ENCODE measurements at places on chromosomes 13 and 19. TPM values are rescaled to one million over a fixed set of nuclear protein-coding genes. Genes with fewer than 3 reads are reported as not detected.

DNA sequence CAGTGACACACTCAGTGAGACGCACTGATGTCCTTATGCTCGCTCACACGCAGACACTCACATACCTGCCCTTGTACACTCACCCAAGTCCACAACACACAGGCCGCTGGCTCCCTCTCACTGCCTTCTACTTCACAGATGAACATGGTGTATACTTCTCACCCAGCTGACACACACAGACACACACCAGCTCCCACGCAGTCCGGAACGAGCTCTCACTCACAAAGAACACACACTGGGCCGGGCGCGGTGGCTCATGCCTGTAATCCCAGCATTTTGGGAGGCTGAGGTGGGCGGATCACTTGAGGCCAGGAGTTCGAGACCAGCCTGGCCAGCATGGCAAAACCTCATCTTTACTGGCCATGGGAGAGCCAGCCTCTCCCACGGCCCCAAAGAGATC, 31.6 kb downstream of the CCL25 start:
- no peak for DNase-seq

- no peak for DNase-seq
These were observed 16.2 kb downstream of the ZNF71 start for GRCh38 chr19:56611288-56611687.

GRCh38 chr13:40215747-40216146, 450.7 kb downstream of the FOXO1 start:
- DNase-seq = no peak

- no peak for DNase-seq
These were observed 2.1 kb upstream of the HMG20B start for GRCh38 chr19:3570606-3571011.

DNA sequence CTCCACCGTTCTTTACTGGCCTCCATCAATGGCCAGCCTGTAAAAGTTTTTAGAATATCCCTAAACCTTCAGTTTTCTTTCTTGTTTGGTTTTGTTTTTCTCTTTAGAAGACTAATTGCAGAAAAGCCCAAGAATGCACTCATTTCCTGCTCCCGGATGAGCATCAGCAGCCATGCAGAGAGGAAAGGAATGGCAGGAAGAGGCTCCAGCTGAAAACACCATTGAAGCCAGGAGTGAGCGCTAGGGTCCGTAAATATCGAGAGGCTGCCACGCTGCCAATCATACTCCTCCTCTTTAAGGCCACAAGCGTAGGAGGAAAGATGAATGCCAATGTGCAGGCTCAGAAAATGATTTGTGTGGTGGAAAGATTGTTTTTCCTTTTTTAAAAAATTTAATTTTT, 57.4 kb upstream of the UBE2L5 start:
- DNase-seq = no peak

- DNase-seq = no peak
These were observed 37.8 kb downstream of the BRD4 start for GRCh38 chr19:15294561-15294990.

- no peak for DNase-seq
These were observed 763.1 kb upstream of the SLITRK1 start for GRCh38 chr13:84645196-84646012.

DNA sequence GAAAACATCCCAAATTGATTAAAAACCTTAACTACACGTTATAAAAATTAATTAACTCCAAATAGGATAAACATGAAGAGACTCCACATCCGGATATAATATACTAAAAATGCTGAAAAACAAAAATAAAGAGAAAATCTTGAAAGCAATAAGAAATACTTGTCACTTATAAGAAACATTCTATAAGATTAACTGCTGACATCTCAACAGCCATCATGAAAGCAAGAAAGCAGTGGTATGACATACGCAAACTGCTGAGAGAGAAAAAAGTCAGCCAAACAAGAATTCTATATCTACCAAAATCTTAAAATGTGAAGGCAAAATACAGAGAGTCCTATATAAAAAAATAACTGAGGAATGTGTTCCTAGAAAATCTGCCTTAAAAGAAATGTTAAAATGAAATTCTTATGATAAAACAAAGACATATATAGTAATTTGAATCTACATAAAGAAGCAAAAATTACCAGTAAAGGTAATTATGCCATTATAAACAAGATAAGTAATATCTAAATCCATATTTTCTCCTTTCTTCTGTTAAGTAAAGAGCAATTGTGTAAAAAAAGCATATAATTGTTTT, 1851.1 kb downstream of the PCDH9 start:
- no peak for DNase-seq

DNA sequence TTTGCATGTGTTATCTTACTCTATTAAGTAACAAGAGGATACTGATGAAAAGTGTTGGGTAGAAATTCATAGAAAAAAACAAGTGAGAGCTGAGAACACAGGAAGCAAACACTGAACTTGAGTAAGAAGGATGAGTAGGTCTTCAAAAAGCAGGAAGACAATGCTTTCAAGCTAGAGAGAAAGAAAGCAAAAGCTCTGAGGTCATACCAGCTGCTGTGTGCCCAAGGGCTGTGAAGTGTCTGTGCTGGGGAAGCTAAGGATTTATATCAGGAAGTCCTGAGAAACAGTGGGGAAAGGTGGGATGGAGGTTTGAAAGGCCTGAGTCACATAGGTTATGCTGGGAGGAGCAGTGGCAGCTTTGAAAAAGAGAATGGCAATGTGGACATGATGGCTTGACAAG, 145.5 kb upstream of the MAB21L1 start:
- no peak for DNase-seq

- DNase-seq = no peak
These were observed 105.7 kb upstream of the RAP2A start for GRCh38 chr13:97328222-97328790.

DNA sequence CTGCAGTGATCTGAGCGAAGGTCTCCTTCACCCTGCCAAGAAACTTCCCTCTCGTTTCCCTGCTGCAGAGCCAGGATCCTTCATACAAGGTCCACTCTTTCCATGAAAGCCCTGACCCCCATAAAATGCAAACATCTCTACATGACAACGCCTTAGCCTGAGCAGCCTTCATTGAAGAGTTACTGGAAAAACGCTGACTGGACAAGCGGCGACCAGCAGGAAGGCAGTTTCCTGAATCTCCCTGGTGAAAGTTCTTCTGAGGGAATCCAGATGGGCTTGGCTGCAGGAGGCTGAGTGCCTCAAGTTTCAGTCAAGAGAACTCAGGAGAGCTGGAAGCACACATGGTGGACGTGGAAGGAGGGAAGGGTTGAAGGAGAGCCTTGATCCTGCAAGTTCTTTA, 17.7 kb downstream of the GSX1 start:
- DNase-seq = no peak

SPTBN4 gene
- 1.2 TPM for total RNA-seq

MISP3 gene
- total RNA-seq = 0.43 TPM

TGFBR3L gene
- total RNA-seq = 2.4 TPM

CPB2 gene
- 0.23 TPM for total RNA-seq

PARP4 gene
- 5.1 TPM for total RNA-seq

ZNF235 gene
- total RNA-seq = 1.6 TPM

ATXN8OS gene
- total RNA-seq = not detected

Data from activated T-cell treated with anti-CD3 and anti-CD28 coated beads, Interleukin-2, amount 50 U/mL, for 4 hours (primary cell).